Dermis blood vessel endothelial cell (primary cell): ENCODE measurements at places on chromosomes 12 and 14. TPM values are rescaled to one million over a fixed set of nuclear protein-coding genes. Genes with fewer than 3 reads are reported as not detected.

SCYL2 gene
- total RNA-seq = 49.2 and 52.9 TPM in 2 replicates

DNA sequence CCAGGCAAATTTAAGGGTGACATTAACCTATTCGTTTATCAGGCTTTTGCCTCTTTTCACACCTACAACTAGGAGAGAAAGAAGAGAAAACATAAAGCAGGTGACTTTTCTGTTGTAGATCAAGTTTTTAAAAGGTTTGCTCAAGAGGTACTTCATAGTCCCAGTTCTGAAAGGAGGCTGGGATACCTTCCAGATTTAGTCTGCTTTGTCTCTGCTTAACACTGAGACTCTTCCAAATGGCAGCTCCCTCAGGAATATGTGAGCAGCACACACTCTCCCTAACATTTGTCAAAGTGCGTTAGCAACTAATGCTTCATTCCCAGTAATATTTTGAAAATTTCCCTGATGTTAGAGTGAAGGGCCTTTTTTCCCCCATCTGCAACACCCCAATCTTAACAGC lies 133.7 kb upstream of the RASSF8 start:
- DNase-seq = no peak

SMCO2 gene
- total RNA-seq = 0.23 and 0.34 TPM in 2 replicates

DNA sequence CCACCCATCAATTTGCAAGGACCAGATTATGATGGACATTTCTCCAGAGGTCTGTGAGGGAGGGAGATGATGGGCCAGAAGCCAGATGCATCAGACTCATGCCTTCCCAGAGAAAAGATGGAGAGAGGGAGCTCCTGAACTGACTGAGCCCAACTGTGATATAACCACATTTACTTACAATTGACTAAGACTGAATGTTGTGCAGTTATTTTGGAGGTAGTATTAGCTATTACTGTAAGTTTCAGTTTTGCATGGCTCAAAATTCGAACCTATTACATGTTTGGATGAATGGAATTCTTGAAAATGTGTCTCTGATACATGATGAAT lies 211.1 kb upstream of the SFSWAP start:
- DNase-seq = no peak

DNA sequence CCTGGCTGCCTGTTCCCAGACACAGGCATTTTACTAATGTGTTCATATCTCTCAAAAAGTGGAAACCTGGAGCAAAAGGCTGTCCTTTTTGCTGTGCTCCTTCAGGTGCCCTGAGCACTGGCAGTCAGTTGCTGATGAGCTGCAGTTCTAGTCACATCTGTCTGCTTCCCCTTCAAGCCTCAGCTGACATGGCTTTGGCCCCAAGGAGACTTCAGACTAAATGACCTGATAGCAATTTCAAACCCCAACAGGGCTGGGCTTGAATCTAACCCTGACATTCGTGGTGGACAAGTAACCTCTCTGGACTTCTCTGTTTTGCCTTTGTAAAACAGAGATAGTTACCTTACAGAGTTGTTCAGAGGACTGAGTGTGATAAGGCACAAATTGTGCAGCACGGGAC lies 5.7 kb downstream of the SERPINA9 start:
- DNase-seq = no peak

DNA sequence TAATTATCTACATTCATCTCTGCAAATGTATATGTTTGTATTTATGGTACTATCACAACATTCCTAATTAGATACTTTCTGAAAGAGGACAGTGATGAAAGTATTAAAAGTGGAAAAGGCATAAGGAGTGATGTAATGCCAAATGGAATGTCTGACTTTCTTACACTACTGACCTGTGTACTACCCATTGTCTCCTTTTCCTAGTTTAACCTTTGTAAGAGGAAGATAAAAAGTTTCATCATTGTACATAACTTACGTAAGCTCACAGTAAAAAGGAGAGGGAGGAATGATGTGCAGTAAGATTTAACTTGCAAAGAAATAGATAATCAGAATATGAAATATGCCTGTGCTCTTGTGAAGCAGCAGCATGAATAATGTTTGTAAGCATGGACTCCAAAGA lies 55.9 kb downstream of the SOX5 start:
- DNase-seq = no peak

DNA sequence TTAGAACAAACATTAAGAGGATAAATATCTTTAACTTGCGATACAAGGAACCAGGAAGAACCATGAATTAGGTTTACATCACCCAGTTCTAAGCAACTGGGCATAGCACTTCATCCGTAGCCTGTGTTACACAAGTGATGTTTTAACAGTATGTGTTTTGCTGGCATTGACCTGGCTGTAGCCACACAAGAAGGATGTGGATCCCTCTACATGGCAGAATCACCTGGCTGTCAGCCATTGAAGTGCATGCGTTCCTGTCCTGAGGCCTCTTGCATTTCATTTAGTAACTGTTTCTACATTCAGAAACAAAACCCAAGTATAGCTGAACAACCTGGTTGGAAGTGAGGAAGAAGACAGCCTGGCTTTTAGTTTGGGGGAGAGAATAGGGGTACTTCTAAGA lies 72.2 kb downstream of the TGFB3 start:
- no peak for DNase-seq

DNA sequence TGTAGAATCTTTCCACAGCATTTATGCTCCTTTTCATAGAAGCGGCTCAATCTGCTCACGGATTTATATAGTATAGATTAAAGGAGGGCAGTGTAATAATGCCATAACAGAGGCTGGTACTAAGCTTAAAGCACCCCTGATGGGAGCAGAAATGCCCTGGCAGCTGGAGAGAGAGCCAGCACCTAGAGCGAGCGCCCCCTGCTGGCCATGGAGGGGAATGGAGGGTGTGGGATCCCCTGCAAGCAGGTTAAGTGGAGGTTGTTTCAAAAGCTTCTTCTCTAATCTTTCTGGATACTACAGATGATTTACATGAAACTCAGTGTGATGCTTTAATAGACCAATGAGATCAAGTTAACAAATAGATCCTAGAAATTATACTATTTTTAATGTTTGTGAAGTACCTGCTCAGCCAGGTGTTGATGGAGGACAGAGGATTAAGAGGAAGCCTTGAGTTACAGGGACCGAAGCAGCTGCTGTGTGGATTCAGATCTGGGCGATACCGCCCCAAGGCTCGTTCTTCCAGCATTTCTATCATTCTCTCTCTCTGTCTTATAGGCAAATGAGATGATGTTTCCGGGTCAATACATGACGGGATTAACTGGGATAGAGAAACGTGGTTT lies 1519.3 kb upstream of the TMEM132C start:
- DNase-seq = no peak

FZD10 gene
- total RNA-seq = 1.0 and 1.7 TPM in 2 replicates

GRCh38 chr14:86124328-86124727 lies 594.4 kb downstream of the FLRT2 start:
- no peak for DNase-seq

- peak; percentile 65 for DNase-seq
Observed at GRCh38 chr12:12719496-12719895, 2.3 kb downstream of the CDKN1B start.

- DNase-seq = no peak
Observed at GRCh38 chr12:119931402-119931801, 54.3 kb upstream of the CIT start.

GRCh38 chr14:101927859-101928258 lies 36.5 kb upstream of the DYNC1H1 start:
- no peak for DNase-seq

PPP1R1A gene
- total RNA-seq = 0.17 TPM in 1 of 2 replicates, not detected in the other

TAS2R43 gene
- 1.0 and 2.1 TPM in 2 replicates for total RNA-seq

GRCh38 chr14:35897616-35898111 lies 71.5 kb downstream of the BRMS1L start:
- no peak for DNase-seq

OR4M1 gene
- total RNA-seq = not detected in 2 replicates

DNA sequence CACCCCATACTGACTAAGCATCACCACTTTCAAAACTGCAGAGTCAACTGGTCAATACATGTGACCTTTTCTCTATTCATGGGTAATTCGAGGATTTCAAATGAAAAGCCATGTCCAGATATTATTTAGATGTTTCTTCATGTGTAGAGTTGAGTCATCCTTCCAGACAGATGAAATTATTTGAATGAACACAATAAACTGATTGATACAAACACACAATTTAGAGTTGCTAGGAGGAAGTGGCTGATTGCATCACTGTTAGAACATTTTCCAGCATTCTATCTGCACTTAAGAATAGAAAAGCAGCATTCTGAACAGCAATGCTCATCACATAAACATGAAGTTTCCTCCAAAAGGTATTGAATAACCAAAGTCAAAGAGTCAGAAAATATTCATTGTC lies 273.5 kb upstream of the SOX5 start:
- peak; percentile 41 for DNase-seq

- no peak for DNase-seq
Observed at GRCh38 chr12:132954471-132955048, 1.5 kb downstream of the ZNF605 start.

DNA sequence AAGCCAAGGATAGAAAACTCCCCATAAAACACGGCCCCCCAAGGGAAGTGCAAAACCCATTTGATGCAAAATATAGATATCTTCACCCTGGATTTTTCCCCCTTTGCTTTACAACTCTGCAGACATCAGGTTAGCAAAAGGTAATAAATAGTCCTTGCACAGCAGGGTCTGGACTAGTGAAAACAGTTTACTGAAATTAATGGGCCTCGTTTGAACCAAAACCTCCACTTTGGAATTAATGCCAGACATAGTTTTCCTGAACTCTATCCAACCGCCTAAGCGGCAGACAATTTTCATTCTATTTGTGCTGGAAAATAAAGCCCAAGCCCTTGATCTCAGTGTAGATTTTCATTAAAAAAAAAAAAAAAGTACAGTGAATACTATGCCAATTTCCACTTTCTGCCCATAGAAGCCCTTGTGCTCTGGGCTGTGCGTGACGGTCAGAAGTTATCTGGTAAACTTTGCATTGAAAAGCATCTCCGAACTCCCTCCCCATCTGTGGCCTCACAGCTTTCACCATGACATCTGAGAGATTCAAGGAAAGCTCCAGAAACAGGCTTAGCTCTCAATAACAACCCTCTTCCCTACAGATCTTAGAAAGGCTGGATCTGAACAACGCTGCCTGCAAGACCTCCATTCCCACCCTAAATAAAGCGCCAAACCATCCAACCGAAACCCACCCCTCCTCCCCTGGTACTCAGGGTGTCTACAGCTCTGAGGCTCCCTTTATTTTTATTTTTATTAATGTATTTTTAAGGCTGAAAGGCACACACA lies 11.0 kb upstream of the IRF2BPL start:
- peak; percentile 39 for DNase-seq

KERA gene
- not detected in 2 replicates for total RNA-seq

DNA sequence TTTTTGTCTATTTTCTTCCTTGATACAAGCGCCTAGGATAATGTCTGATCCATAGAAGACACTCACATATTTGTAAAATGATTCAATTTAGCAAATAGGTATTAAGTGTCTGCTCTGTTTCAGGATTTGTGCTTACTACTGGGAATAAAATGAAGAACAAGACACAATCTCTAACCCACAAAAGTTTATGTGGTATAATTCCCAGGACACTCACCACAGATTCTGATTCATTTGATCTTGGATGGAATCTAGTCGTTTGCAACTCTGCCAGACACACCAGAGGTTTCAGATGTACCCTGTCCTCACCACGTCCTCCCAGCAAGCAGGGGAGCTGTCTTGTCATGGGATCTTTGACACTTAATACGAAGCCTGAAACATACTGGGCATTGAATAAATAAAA lies 208.3 kb downstream of the LRIG3 start:
- DNase-seq = no peak

PDE3A gene
- total RNA-seq = 2.2 and 3.1 TPM in 2 replicates

DNA sequence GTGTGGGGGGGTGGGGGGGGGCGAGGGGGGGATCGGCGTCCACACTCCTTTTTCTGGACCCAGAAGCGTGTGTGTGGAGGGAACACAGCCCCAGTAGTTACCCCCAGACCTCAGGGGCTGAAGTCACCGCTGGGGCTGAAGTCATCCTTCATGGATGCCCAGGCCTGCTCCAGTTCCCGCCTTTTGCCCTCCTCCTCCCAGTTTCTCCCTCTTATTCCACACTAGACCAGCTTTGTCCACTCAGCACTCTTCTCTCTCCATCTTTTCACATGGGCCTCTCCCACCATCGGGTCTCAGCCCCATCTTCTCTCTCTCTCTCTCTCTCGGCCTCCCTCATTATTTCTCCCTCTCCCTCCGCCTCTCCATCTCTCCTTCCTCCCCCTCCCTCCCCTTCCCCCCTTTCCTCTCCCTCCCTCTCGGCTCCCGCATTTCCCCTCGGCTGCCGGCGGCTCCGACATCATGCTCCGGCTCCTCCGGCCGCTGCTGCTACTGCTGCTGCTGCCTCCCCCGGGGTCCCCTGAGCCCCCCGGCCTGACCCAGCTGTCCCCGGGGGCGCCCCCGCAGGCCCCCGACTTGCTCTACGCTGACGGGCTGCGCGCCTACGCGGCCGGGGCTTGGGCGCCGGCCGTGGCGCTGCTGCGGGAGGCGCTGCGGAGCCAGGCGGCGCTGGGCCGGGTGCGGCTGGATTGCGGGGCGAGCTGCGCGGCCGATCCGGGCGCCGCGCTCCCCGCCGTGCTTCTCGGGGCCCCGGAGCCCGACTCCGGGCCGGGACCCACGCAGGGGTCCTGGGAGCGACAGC lies at the start of gene P3H3:
Gene P3H3, plus strand, starts transcription at position 426 of the 799 bp plus-strand sequence. Its CDS starts 34 bp downstream, at position 460.
- peak; percentile 41 for DNase-seq

DNA sequence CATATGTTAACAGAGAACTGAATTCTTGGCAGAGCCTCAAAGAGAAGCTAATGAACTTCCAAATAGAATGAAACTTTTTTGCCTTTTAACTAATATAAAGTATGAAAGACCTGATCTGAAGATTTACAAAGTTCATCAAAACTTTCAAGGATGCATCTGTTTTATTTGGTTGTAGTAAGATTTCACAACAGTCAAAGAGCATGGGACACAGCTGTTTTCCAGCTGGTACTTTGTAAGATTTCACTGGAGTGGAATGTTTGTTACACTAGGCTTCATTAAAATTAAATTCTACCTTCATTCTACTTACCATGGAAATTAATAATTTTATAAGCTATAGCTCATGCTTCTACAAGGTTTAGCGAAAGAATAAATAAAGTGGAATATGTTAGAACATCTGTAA lies 351.2 kb downstream of the SLC6A15 start:
- no peak for DNase-seq

DNA sequence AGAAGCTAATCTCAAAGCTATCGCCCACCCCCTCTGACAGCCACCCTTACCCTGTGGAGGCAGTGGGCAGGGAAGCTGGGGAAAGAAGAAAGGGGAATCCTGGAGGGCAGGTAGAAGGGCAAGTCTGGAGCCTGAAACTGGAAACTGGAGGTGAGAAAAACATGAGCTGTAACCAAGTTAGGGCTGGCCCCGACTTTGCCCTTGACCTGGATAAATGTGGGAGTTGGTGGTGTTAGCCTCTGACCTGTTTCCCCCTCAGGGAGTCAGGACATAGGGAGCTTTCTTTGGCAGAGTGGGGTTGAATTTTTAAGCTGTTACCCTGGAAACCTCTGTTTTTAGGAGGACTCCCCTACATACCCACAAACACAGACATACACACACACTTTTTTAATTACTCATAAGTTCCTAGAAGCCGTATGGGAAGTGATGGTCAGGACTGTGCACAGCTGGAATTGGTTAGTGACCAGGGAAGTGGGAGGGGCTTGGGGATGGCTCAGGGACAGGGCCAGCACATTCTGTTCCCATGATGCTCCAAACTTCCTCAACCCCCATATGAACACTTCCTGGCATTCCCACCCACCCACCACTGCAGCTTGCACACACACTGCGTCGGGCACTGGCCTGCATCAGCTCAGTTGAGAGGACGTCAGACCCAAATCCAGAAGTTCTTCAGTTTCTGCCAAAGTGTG lies 5.0 kb upstream of the MMP19 start:
- DNase-seq = peak; percentile 98

KRT79 gene
- not detected in 2 replicates for total RNA-seq

GRCh38 chr14:93923626-93924025 lies 3.5 kb upstream of the FAM181A start:
- DNase-seq = no peak

GRCh38 chr12:105057174-105057573 lies 27.1 kb downstream of the ALDH1L2 start:
- DNase-seq = no peak
